Esophagus mucosa (tissue), 1 donor: ENCODE measurements at places on chromosomes 6 and 20.

DNA sequence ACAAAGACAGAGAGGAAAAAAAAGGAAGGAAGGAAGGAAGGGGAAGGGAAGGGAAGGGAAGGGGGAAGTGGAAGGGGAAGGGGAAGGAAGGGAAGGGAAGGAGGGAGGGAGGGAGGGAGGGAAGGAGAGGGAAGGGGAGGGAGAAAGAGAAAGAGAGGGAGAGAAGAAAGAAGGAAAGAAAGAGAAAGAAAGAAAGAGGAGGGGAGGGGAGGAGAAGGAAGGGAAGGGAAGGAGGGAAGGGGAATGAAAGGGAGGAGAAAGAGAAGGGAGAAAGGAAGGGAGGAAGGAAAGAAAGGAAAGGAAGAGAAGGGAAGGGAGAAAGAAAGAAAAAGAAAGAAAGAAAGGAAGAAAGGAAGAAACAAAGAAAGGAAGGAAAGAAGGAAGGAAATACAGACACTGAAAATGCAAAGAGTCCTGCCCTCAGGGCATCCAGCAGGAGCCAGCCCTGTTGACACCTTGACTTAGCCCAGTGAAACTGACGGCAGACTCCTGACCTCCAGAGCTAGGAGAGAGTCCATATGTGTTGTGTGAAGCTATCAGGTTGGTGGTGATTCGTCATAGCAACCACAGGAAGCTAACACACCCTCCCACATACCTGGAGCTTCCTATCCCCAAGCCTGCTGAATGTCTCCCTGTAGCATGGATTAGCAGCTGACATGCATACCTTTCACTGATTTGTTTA, 58.7 kb upstream of the SULF2 start:
- ATAC-seq, result peak; percentile 57

- no peak for ATAC-seq
Measured at GRCh38 chr6:69580706-69581105, 216.1 kb downstream of the LMBRD1 start.

GRCh38 chr20:38812182-38812581, 6.7 kb downstream of the PPP1R16B start:
- ATAC-seq, result no peak

DNA sequence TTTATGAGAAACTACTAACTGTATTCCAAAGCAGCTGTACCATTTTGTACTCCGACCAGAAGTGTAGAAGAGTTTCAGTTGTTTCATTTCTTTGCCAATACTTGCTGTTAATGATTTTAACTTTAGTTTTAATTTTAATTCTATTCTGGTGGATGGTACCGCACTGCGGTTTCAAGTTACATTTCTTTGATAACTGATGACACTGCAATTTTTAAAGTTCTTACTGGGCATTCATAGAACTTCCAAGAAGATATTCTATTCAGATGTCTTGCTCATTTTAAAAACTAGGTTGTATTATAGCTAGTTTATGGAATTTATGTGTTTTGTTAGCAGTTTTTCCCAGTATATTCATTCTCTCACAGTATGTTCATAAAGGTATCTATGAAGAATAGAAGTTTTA, 63.8 kb upstream of the LYRM2 start:
- no peak for ATAC-seq

- ATAC-seq, result no peak
Measured at GRCh38 chr6:47810885-47811284, 29.1 kb downstream of the OPN5 start.

GRCh38 chr20:19791887-19792286, 33.8 kb downstream of the RIN2 start:
- no peak for ATAC-seq

DNA sequence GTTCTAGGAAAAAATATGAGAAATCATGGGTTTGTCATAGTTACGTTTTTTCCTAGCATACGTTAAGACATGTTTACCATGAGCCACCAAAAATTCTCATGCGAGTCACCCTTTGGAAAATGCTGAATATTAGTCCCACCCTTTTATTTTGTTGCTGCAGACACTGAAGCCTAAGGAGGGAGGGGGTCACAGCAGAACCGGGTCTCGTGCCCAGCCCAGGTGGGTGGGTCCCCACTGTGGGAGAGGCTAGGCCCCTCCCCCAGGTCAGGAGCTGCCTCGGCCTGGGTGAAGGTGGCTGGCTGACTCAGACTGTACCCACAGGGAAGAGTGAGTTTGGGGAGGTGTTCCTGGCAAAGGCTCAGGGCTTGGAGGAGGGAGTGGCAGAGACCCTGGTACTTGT, 26.2 kb upstream of the SRF start:
- ATAC-seq, result peak; percentile 45

GRCh38 chr6:3938715-3939367, 89.7 kb downstream of the FAM50B start:
- ATAC-seq, result no peak

DNA sequence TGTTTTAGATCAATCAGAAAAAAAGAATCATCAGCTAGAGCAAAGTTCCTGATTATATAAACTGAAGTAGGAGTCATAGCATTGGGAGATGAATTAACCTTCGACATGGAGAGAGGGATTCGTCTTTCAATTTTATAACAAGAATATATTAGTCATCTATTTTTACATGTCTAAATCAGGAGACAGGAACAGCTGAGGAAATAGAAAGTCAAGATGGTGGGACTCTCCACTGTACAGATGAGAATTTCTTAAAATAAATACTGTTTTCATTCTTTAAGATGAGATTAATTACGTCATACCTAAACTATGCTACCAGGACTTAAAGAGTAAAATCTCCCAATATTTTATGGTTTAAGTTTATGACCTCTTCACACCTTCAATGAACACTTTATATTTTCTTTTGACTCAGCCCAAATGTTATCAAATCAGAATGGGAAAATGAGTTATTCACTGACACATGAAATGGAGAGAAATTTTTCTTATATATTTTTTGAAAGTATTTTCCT, 1137.7 kb downstream of the EPHA7 start:
- no peak for ATAC-seq

GRCh38 chr6:19342616-19343015, 494.6 kb upstream of the ID4 start:
- no peak for ATAC-seq

DNA sequence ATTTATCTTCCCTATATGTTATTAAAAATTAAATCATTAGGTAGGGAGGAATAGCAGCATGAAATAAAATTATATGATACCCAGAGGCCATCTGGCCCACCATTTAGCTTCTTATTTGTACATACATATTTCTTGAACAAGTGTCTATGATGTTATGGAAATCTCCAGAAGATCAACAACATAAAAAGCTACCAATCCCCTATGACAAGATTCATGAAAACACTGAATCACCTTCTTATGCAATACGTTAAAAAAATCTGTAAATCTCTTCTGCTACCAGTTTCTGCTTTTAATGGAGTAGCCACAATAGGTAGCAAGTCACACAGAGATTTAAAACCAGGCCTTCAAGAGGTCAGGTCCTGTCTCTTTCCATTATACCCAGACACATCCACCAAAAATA, 125.8 kb upstream of the ENPP5 start:
- no peak for ATAC-seq
